ENCODE measurements at places on chromosomes 5 and 9.

DNA sequence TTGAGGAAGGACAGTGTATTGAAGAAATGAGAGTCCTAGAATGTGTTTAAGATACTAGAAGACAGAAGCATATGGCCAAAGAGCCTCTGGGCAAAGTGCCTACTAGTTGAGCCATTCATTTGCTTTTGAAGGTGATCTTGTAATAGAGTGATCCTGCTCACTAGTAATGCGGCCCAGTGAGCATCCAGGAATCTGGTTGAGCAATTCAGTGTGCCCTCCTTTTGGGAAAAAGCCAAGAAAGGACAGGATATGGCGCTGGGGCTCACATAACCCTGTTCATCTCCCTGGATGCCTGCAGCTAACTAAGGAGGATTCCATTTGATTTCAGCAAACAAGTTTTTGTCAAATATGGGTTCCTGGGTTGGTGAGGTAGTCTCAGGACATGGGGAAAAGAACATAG is 16.3 kb downstream of the ADAM19 start:
- DNase-seq = no peak

- no peak for DNase-seq
These were observed 26.3 kb downstream of the UBQLN1 start for GRCh38 chr9:83681490-83681889.

GRCh38 chr9:29212397-29213387 is 1639.4 kb upstream of the C9orf72 start:
- DNase-seq = no peak

GRCh38 chr5:96926276-96926675 is 9.6 kb upstream of the LNPEP start:
- no peak for DNase-seq

- no peak for DNase-seq
These were observed 294.6 kb downstream of the BNC2 start for GRCh38 chr9:16575986-16576245.

DNA sequence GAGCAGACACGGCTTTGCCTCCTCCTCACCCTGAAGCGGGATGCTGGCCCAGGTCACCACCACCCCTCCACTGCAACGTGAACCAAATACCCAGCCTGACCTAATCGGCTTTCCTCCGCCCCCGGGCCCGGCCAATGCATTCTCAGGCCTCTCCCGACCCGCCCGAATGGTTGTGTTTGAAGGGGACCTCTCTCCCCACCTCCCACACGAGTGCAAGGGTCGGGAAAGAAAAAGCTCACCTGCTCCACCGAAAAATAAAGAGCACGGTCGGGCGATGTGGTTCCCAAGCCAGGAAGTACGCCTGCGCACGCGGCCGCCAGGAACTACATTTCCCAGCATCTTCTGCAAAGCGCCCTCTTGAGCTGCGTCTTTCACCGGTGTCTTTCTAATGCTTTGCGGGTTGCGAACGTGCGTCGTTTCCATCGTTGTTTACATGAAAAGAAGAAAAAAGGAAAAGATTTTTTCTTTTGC is at the start of gene ZNF883:
ZNF883 (minus strand) TSS at position 282 of the 471 bp plus-strand sequence.
- DNase-seq = peak; percentile 38

DNA sequence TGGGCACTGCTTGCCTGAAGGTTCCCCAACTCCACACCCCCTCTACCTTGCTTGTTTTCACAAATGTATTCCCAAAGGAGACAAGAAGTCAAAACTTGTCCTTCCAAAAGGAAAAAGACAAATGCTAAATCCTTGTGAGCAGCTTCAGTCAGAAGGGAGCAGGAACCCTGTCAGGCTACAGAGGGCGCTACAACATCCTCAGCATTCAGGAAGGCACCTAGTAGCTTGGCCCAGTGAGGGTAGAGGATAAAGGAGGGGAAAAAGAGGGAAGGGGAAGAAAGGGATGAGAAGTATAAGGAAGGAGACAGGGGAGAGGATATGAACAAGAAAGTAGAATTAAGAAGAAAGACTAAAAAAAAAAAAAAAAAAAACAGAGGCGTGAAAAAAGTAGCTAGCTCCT is 97.5 kb downstream of the MLLT3 start:
- no peak for DNase-seq

DNA sequence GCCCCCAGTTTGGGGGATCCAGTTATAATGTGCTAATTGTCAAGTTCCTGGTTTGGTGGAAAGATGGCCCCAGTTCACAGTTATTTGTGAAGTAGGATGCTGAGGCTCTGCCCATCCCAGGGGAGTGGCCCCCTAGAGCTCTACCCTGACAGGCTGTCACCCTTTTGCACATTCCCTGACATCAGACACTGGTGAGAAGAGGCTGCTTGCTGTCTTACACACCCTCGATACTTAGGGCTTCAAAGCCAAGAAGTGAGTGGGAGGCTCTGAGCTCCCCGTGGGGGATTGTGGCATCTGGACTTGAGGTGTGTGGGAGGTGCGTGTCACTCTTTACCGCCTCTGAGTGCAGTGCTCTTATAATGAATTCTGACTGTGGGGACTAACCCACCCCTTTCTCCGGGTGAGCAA is 168.5 kb downstream of the DOCK2 start:
- no peak for DNase-seq

DNA sequence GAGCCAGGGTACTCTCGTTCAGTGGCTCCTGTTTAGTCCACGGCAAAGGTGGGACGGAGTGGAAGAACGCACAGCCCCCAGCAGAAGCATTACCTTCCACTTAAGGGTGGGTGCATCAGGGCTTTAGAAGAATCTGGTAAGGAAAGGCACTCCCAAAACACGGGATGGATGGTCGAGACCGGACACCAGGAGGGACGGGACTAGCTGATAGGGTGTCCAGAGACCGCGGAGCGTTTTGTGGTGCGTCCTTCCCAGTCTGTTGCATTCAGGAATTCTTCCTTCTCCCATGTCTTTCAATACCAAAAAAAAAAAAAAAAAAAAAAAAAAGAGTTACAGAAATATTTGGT is 545 bp upstream of the CTSV start:
- no peak for DNase-seq

GRCh38 chr5:124718380-124718789 is 28.1 kb downstream of the ZNF608 start:
- DNase-seq = no peak

DNA sequence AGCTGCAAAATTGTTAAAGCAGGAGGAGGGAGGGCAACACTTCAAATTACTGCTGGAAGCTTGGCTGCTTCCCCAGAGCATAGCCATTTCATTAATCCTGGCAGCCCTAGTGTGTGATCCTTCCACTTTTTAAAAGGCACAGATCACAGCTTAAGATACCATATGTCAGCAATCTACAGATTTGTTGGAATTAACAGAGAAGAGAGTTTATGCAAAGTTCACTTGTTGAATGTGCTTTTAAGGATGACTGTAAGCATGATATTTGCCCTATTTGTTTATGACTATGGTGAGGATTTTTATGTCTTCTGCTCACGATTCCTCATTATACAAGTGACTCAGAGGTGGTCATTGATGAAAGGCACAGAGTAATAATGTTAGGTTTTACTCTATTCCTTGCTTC is 156.0 kb upstream of the CDKN2B start:
- no peak for DNase-seq

DNA sequence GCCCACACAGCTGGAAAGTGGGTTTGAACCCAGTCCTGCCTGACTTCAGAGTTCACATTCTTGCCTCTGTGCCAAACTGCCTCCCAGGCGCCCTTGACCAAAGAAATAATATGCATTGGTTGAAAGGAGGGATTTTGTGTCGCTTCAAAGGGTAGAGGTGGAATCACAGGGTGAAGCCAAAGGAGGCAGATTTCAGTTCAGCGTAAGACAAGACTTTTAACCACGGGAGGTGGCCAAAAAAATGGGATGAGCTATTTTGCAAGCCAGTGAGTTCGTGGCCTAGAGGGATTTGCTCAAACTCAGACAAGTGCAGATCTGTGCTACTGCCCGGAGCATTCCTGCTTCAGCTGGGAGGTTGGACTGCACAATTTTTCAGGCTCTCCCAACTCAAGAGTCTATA is 57.6 kb upstream of the RANBP3L start:
- DNase-seq = no peak

DNA sequence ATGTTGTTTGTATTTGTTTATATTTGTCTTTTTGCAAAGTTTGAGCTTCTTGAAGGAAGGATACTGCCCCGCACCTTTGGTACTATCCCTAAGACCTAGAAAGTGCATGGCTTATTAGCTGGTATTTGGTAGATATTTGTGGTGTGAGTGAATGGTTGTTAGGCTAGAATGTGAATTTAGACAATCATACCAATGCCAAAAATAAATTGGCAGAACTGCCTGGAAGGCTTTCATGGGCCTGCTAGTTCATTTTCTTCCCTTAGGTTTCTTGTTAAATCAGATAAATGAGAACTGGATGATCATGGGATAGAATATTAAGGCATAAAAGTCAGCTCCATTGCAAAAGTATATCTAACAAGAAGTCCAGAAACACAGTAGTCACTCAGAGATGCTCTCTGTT is 147.5 kb upstream of the TSLP start:
- DNase-seq = no peak

DNA sequence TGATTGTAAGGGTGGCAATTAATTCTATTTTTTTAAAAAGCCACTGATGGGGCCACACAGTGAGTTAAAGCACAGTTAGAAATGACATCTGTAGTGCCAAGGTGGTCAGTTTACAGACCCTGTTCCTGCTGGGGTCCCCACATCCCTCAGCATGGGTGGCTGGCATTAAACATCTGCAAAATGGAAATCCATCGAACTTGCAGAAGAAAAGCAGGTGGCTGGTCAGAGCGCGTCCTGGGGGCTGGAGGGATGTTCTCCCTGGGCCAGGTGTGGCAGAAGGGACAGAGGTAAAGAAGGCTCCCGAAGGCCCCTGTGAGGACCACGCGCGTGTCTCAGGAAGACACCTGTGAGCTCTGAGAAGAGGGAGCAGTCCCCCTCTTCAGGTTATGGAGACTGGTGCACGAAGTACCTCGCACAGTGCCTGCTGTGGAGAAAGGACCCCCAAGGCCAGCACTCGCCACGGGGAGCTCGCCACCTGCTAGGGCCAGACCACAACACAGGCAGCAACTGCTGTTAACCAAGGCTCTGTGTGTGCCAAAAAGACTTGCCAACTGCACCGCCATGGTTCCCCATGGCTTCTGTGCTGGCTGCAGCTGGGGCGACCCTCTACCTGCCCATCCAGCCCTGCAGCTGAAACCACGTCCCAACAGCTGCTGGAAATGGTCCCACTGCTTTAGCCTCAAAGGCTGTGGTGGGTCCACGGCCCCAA is 65.2 kb downstream of the RASGEF1C start:
- DNase-seq = no peak

- no peak for DNase-seq
These were observed 282.1 kb downstream of the NFIB start for GRCh38 chr9:14031810-14032209.

DNA sequence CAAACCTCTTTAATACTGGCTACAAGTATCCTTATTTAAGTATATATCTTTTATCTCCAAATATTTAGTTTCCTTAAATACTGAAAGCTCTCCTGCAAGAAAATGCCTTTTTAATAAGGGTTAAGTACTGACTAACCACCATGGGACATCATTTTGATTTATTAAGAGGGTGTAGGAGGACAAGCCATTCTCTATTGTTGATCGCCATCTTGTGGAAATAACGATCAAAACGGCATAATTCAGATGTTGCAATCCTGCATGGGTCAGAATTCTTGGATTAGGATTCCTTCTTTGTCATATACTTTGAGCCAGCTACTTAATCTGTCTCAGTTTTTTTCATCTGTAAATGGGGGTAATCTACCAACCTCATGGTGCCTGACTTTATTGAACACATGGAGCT is 28.7 kb upstream of the C5orf46 start:
- DNase-seq = no peak

GRCh38 chr9:98570055-98570454 is 138.7 kb downstream of the GABBR2 start:
- no peak for DNase-seq

Measured in mucosa of descending colon (tissue), 3 donors.